Panc1 (cell line): ENCODE measurements at places on chromosomes 1 and 21.

DNA sequence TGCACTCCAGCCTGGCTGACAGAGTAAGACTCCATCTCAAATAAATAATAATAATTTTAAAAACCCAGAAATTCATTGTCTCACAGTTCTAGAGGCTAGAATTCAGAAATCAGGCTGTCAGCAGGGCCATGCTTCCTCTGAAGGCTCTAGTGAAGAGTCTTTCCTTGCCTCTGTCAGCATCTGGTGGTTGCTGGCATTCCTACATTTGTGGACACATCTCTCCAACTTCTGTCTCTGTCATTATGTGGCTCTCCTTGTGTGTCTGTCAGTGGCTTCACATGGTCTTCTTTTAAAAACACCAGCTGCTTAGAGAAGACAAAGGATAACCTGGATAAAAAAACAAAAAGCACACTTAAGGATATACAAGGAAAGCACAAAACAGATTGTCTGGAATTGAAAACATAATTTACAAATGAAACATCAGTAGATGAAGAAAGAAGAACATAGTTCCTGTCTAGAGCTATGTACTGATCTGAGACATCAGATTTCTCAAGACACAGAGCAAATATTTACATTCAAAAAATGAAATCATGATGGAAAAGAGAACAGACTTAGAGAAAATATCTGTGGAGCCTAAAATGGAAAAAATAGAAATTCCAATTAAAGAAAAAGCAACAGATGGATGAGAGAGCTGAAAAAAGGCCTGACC, 32.7 kb upstream of the ASB17 start:
- no peak for DNase-seq

DNA sequence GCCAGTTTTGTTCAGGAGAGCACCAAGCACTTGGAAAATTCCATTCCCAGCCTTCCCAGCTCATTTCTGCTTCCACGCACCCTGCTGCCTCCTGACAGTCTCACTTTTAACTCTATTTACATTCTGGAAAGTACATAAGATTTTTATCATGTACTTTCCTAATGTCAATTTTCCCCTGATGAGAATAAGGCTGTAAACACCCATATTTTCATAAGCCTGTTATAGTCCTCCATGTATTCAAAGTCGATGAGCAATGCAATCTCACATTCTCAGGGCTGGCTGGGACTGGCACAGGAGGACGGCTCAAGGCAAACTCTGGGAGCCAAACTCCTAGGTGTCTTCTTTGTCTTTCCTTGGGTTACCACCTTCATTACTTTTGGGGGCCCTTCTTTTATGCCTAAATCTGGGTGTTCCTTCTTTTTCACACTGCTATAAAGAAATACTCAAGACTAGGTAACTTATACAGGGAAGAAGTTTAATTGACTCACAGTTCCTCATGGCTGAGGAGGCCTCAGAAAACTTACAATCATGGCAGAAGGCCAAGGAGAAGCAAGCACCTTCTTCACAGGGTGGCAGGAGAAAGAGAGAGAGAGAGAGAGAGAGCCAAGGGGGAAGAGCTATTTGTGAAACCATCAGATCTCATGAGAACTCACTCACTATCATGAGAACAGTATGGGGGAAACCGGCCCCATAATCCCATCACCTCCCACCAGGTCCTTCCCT, 94.6 kb downstream of the IGSF21 start:
- DNase-seq, result no peak

GRCh38 chr1:17874710-17875109, 119.6 kb downstream of the ACTL8 start:
- DNase-seq, result no peak

DNA sequence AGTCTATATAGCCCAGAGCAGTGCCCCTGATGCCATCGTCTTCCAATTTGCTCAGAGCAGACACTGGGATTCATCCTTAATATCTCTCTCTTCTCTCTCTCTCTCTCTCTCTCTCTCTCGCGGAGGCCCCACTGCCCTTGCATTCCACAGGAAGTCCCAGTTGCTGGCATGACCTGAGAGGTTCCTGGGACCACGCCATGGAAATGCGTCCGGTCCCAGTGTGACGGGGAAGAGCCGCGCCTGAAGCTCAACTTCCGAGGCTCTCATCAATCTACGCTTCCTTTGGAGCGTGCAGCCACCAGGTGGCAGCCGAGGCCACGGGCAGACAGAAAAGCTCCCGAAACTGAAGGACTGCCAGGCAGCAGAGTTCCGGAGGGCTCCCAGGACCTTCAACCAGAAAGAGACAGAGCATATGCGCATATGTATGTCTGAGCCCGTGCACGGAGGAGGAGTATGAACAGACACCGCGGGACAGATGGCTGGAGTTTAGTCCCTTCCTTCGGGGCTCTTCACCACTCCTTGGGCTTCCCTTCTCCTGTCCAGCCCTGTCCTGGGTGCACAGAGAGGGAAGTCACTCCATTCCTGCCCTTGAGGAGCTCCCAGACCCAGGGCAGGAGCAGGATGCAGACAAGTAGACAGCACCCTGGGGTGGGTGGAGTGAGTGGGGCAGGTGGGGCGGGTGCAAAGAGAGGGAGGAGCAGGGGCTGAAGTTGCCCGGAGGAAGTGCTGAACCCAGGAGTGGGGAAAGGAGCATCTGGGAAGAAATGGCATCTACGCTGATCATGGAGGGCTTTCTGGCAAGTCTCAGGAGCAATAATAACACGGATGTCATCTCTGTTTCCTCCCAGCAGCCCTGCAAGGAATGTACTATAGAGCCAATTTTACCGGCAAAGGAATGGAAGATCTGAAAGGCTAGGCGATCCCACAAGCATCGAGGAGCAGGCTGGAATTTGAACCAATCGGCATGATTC, 10.5 kb downstream of the PDZK1IP1 start:
- DNase-seq, result peak; percentile 74

- DNase-seq, result no peak
Measured at GRCh38 chr1:5492846-5493245, 499.4 kb downstream of the NPHP4 start.

DNA sequence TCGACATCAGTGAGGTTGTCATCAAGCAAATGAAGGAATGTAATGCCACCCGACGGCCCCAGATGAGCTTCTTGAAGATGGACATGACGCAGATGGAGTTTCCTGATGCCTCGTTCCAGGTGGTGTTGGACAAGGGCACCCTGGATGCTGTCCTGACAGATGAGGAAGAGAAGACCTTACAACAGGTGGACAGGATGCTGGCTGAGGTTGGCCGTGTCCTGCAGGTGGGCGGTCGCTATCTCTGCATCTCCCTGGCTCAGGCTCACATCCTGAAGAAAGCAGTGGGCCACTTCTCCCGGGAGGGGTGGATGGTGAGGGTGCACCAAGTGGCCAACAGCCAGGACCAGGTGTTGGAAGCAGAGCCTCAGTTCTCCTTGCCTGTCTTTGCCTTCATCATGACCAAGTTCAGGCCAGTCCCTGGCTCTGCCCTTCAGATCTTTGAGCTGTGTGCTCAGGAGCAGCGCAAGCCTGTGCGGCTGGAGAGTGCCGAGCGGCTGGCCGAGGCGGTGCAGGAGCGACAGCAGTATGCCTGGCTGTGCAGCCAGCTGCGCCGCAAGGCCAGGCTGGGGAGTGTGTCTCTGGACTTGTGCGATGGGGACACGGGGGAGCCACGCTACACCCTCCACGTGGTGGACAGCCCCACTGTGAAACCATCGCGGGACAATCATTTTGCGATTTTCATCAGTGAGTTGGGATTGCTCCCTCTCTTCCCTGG, 2.5 kb downstream of the METTL13 start:
- no peak for DNase-seq

DNA sequence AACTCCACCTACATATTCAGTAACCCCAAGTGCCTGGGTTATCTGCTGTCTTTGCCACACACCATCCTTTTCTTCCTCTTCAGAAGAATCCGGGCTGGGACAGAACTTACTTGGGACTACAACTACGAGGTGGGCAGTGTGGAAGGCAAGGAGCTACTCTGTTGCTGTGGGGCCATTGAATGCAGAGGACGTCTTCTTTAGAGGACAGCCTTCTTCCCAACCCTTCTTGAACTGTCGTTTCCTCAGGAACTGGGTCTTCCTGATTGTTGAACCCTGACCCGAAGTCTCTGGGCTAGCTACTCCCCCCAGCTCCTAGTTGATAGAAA, 10.5 kb downstream of the CERS2 start:
- DNase-seq, result no peak

DNA sequence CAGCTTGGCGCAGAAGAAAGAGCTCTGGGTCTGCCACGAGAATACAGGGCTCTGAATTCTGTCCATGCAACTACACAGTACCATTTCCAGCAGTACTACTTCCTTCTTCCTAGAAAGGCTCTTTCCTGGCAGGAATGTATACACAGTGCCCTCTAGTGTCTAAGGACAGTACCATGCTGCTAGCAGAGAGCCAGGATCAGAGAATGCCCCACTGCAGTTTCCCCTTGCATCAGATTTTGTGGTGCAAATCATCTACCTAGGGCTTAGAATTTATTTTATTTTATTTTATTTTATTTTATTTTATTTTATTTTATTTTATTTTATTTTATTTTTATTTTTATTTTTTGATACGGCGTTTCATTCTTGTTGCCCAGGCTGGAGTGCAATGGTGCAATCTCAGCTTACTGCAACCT, 50.8 kb downstream of the PAX7 start:
- DNase-seq, result peak; percentile 41
